ENCODE measurements at places on chromosomes 6 and 20. TPM values are rescaled to one million over a fixed set of nuclear protein-coding genes. Genes with fewer than 3 reads are reported as not detected.

NFATC2 gene
- 5.2 TPM for total RNA-seq

DNA sequence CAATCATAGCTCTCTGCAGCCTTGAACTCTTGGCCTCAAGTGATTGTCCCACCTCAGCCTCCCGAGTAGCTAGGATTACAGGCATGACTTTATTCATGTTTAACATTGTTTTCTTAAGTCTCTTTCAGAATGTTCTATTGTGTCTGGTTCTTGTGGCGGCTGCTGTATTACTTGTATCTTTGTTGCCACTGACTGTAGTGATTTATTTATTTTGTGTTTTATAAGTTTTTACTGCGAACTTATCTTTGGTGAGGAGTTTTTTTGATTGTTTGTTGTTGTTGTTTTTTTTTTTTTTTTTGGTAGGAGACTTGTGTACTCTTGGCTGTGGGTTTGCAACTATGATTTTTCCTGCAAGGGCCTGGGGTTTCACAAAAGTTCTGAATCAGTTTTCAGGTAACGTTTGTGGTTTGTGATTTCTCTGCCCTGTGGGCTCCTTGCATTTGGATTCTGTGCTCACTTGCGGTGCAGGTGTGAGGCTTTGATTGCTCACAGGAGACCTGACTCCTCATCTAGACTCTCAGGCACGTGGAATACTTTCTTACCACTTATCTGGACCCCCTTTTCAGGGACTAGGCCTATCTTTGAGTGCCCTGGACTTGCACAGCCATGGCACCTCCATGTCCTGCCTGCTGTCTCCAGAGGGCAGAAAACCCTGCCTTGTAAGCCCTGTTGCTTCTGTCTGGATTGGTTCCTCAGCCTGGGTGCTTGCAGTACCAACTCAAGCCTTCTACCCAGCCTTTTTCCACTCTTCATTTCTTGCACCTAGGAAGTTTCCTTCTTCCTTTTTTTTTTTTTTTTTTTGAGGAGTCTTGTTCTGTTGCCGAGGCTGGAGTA is 25.2 kb downstream of the KIF25 start:
- no peak for DNase-seq

GRCh38 chr6:132065556-132065955 is 114.4 kb upstream of the CCN2 start:
- DNase-seq, result no peak

GRCh38 chr6:7769702-7770101 is 43.8 kb downstream of the BMP6 start:
- DNase-seq, result no peak

TREM2 gene
- 1.00 TPM for total RNA-seq

DNA sequence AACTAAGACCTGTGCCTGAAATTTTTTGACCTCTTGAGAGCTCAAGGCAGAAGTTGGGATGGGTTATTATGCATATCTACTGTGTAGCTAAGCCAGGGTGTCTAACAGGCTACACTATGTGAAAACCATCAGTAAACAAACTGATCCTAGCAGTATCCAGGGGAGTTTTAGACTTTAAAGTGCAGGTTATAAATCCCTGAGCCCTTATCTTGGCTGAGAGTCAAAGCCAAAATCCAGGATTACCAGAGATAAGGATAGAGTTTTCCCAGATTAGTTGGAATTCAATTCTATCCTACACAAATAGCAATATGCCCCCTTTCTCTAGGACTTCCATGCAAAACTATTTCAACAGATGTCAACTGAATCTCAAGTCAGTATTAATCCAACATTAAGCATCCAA is 1229.7 kb downstream of the GRIK2 start:
- no peak for DNase-seq

- DNase-seq, result no peak
Observed at GRCh38 chr6:91428296-91428695, 841.4 kb upstream of the MAP3K7 start.

GRCh38 chr20:26216025-26216424 is 519.4 kb upstream of the ZNF337 start:
- DNase-seq, result no peak

DNA sequence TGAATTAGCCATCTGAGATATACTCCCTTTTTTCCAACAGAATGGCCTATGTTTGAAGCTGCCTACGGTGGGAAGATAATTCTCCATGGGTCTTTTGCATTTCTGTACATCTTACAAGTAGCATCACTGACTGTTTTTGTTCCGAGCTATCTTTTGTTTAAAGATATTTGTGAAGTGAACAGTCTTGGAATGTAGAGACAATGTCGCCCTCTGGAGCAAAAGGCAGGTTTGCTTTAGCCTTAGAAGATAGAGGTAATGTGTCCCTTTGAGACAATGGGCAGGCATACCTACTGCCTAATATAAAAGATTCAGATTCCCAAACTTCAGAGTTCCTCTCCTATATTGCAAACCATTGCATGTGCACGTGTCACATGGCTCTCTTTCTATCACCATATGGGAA is 347.8 kb upstream of the CNR1 start:
- no peak for DNase-seq

DNA sequence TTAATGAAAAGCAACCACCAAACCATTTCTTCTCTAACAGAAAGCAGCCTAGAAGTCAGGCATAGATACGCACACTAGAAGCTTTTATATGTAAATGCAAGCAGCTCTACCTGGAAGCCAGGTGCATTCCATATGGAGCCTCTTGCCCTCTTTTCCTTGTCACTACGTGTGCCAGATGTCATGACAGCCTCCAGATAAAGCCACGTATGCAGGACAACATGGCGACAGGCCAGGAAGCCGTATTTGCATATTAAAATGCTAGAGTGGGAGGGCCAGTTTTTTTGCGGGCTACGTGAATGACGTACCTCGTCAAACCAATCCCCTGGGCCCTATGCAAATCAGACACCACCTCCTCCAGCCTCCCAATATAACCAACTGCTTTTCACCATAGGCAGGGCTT is 308.1 kb upstream of the SPTLC3 start:
- DNase-seq, result no peak

- DNase-seq, result no peak
Observed at GRCh38 chr6:142544199-142544838, 242.5 kb downstream of the ADGRG6 start.

DNA sequence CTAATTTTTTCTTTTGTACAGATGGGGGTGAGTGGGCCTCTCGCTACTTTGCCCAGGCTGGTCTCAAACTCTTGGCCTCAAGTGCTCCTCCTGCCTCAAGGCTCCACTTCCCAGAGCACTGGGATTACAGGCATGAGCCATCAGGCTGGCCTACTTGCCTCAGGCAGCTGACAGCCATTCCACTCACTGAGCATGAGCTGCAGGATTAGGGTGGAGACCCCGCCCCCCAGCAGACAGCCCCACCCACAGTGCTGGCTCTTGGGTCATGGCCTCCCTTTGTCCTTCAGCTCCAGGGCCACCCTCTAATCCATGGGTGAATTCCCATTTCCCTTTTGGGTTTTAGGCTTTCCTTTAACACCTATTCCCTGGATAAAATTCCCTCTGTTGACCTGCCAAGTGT is 82.1 kb downstream of the BFSP1 start:
- DNase-seq, result no peak

GSTA2 gene
- not detected for total RNA-seq

DNA sequence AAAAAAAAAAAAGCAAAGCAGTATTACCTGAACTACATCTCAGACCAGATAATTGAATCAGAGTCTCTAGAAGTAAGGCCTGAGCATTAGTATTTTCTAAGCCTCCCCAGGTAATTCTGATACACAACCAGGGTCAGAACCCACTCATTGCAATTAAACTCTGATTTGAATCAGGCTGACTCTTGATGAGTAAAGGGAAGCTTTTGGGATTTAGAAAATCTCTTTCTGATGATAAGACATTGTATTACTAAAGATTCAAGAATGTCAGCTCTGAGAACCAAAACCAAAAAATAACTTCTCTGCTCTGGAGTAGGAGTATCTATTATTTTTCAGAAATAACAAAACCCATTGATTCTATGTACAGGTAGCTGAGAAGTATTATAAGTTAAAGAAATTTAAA is 100.1 kb upstream of the COL21A1 start:
- no peak for DNase-seq

DNA sequence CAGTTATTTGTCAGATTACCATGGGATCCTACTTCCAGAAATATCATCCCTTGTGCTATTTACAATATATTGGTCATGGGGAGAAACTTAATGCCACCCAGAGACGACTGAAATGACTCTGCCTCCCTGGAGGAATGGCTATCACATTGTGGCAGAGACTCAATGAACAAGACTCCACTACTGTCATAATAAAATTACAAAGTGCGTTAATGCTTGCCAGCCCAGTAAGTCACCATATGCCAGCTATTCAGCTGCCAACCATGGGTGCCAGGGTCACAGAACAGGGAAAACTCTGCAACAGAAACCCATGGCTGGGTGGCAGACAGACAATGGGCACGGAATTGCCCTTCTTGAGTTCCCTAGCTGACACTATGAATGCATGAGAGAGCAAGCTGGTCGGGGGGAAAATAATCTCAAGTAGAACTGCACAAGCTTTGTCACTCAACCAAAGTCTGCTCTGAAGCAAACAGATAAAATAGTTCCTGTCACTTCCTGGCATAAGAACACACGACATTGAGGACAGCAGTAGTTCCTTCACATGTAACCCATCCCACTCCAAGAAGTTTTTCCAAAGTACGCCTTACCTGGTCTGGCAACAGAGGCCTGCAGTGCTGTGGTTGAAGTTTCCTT is 32.1 kb downstream of the TP53INP2 start:
- peak; percentile 14 for DNase-seq

All from heart right ventricle (tissue), 16 donors.